Putamen (tissue), 1 donor: ENCODE measurements at places on chromosomes 6 and 20.

DNA sequence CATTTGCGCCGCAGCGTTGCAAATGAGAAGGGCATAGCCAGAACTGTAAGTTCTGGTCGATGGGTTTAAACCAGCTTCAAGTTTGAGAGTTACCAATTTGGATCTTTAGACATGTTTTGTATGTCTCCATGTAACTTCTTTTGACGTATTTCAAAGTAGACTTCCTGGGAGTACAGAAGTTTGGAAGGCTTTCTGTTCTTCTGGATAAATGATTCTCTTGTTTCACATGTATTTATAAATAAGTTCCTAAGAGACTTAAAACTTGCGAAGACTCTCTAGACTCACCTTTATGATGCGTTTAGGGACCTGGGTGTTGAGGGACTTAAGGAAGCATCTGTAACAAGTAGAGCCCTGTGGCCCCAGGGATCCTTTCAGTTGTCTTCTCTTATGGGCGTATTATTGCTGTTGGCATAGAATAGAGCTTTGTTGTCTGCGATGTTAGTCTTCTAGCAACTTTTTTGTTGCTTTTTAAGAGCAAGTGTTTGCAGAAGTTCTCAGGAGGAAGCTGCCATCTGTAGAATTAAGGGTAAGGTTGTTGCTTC, 1.3 kb downstream of the CDYL start:
- no peak for DNase-seq

GRCh38 chr6:100906325-100906724, 25.2 kb upstream of the ASCC3 start:
- no peak for DNase-seq

- no peak for DNase-seq
These were observed 18.8 kb downstream of the SYNDIG1 start for GRCh38 chr20:24488064-24488799.

DNA sequence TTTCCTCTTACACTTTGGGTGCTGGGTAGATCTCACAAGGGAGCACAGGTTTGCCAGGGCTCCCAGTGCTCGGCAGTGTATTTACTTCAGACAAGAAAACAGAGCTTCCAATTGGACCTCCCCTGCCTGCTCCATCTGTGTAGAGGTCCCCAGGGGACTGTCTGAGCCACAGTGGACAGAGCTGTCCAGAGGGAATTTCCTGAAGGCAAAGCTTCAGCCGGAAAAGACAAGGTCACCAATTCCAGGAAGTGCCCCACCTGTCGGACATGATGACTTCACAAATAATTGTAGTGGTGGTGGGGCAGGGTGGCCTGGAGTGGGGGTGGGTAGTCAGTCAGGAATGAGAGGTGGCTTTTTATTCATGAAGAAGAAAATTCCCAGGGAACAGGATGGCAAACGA, 18.6 kb downstream of the ADGRF5 start:
- DNase-seq = no peak

DNA sequence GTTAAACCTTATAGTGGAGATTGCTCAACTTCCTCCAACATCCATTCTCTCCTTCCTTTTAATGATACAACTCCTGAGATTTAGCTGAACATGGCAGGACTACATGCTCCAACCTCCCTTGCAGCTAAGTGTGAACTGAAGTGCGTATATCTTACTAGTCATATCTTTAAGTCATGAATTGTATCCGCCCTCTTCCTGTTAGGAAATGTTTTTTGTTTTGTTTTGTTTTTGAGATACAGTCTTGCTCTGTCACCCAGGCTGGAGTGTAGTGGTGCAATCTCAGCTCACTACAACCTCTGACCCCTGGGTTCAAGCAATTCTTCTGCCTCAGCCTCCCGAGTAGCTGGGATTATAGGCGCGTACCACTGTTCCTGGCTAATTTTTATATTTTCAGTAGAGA, 8.8 kb upstream of the OSTM1 start:
- no peak for DNase-seq

DNA sequence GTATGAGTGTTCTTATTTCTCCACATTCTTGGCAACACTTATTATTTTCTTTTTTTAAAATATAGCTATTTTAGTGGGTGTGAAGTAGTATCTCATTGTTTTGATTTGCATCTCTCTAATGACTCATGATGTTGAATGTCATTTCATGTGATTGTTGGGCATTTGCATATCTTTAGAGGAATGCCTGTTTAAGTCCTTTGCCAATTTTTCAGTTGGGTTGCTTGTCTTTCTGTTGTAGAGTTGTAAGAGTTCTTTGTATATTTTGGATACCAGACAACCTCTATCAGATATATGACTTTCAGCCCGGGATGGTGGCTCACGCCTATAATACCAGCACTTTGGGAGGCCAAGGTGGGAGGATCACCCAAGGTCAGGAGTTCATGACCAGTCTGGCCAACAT, 5.1 kb upstream of the POPDC3 start:
- no peak for DNase-seq

- DNase-seq = no peak
These were observed 22.3 kb downstream of the ADGRG6 start for GRCh38 chr6:142324111-142324510.

DNA sequence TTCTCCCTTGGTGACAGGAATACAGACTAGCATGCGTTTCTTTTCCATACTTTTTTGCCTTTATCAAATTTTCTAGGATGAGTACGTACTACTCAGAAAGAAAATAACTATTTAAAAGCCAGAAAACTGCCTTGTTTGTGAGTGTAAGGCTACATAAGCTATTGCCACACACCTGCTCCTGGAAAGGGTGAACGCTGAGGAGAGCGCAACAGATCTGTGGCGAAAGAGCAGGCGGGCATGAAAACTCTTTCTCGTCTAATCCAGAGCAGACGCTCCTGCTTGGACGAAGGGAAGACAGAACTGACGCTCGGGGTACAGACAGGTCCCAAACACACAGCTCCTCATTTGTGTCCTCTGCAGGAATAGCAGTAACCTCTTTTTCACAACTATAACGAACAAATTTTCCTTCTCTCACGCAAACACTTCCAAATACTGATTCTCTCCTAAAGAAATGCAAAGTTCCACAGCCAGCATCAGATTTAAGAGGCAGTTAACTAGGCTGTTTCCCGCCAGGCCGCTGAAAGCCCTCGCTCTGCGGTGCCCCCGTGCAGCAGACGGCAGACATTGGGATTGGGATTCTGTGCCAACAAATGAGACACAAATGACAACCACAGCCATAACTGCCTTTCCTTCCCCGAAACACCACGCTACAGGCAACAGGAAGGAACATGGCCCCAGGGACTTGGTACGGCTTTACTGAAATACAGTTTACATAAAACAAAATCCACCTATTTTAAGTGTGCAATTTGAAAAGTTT, 20.0 kb downstream of the TAF4 start:
- DNase-seq = no peak

GRCh38 chr6:114714836-114715507, 372.1 kb upstream of the HS3ST5 start:
- DNase-seq = no peak

DNA sequence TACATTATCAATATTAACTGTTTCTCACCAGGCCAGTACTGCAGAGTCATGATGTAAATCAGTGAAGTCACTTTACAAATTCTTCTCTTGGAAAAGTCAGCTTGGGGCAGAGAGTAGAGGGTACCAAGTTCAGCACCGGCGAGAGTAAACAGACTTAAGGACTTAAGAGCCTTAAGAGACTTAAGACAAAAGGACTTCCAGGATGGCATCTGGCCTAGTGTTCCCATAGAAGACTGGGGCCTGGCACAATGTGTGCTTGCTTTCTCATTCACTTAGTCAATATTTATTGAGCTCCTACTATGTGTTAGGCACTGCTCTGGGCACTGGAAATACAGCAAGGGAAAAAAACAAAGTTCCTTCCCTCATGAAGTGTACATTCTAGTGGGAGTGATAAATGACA, 1.4 kb upstream of the SNPH start:
- DNase-seq = no peak

DNA sequence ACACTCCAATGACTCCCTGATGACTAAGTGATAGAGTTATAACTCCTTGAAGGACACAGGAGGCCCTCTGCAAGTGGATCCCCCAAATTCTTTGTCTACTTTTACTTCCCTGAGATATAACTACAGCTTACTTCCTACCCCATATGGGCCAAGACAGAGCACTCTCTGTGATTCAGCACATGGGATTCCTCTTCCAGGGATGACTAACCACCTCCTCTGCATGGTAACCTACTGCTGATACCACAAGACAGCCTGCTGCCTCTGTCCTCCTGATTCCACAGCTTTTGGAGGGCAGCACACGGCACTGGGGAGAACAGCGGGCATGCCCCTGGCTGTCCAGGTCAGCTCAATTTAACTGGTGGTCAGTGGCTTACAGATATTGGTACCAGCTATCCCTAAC, 675.7 kb upstream of the AGPAT4 start:
- no peak for DNase-seq

DNA sequence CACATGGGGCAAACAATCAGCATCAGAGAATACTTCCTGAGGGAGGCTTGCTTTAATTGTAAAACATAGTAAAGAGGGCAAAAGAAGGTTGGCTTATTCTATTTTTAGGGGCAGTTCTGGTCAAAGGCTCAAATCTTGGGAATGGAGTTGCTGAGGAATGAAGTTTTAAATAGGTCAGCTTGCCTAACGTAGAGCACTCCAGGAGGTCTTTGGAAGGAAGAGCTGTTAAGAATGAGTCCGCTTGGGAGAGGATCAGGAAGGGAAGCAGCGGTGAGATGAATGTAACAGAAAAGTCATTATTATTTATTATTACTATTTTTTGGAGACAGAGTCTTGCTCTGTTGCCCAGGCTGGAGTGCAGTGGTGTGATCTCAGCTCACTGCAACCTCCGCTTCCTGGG, 108.7 kb downstream of the ZFAND3 start:
- no peak for DNase-seq

- DNase-seq = no peak
These were observed 1.7 kb downstream of the JAG1 start for GRCh38 chr20:10671919-10672623.

- no peak for DNase-seq
These were observed 88.9 kb upstream of the NT5E start for GRCh38 chr6:85360794-85361642.

- DNase-seq = no peak
These were observed 7.6 kb downstream of the CD24 start for GRCh38 chr6:106966671-106967640.

DNA sequence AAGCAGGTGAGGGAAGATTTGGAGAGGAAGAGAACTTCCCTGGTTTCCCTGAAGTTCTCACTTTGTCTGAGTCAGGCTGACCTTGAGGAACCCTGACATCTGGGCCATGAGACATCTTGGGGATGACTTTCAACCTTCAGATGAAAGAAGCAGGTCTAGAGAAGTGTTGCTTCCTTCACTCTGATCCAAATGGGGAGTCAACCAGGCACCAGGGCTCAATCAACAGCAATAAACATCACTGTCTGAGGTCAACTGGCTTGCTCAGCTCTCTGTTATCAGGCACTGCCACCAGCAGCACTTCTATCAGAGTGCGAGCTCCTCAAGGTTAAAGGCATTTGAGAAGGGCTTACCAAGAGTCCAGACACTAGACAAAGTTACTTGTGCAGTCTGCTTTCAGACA, 6.3 kb downstream of the ACOT8 start:
- DNase-seq = no peak
